Glutamatergic neuron (in vitro differentiated cells): ENCODE measurements at places on chromosomes 13 and 19. TPM values are rescaled to one million over a fixed set of nuclear protein-coding genes. Genes with fewer than 3 reads are reported as not detected.

BRD4 gene
- total RNA-seq: 162 TPM

CEACAM5 gene
- total RNA-seq: not detected

SF3A2 gene
- total RNA-seq: 101 TPM

SHANK1 gene
- total RNA-seq: 19.0 TPM

ZNF45 gene
- 12.1 TPM for total RNA-seq

SIGLEC8 gene
- not detected for total RNA-seq

GPR18 gene
- not detected for total RNA-seq

- no peak within 1 kb of the TSS for H3K27ac ChIP-seq
- H3K4me3 ChIP-seq: peak within 1 kb of the TSS; percentile 59
- peaks cover 15% of the 10 kb centered on the region for H3K27me3 ChIP-seq
- no peaks in the 10 kb centered on the region for H3K4me1 ChIP-seq
- H3K36me3 ChIP-seq: no peaks in the 10 kb centered on the region
Observed at GRCh38 chr19:13102666-13103580, at the start of gene LYL1. Gene LYL1, minus strand, starts transcription at chr19:13102858. Its CDS starts 1,687 bp downstream, at chr19:13101171.

DNA sequence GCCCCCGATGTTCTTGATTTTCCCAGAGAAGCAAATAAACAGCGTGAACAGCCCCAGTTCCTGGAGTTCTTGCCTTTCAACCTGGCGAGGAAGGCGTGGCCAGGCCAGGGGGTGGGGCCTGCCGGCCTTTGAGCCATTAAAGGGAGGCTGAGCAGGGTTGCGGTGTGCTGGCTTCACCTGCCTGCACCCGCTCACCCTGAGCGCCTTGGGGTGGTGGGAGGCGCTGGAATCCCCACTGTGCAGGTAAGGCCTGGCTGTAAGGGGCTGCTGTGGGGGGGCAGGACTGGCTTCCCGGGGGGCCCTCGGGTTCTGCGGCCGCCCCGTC is 2.7 kb upstream of the MISP start:
- H3K27ac ChIP-seq: no peak overlapping the region
- no peak for DNase-seq
- no peaks in the 10 kb centered on the region for H3K36me3 ChIP-seq
- H3K27me3 ChIP-seq: peaks cover 10% of the 10 kb centered on the region
- H3K4me1 ChIP-seq: peaks cover 4% of the 10 kb centered on the region

DNA sequence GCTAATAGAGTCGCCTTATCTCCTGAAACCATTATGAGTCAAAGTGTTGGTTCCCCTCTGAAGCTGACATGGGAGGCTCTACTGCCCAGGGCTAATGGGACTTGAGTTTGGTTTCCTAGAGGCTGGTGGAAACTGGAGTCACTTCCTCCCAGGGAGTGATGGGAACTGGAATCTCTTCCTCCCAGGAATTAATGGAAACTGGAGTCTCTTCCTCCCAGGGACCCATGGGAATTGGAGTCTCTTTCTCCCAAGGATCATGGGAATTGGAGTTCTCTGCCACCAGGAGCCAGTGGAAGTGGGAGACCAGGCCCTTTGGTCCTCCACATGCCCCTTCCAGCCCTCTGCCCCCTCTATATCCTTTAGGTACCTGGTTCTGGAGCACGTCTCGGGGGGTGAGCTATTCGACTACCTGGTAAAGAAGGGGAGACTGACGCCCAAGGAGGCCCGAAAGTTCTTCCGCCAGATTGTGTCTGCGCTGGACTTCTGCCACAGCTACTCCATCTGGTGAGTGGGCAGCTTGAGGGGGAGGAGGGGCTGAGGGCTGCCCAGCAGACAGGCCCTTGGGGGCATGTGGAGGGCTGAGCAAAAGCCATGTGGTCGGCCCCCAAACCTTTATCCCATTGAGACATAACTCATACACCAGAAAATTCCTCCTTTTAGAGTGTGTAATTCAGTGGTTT is 5.5 kb downstream of the BRSK1 start:
- no peaks in the 10 kb centered on the region for H3K36me3 ChIP-seq
- H3K27me3 ChIP-seq: peaks cover 5% of the 10 kb centered on the region
- H3K4me1 ChIP-seq: peaks cover 4% of the 10 kb centered on the region
- H3K27ac ChIP-seq: peak overlapping the region; percentile 50

GRCh38 chr19:16463341-16463990 is 8.3 kb downstream of the EPS15L1 start:
- peak overlapping the region; percentile 89 for H3K27ac ChIP-seq
- peaks cover 60% of the 10 kb centered on the region for H3K4me1 ChIP-seq
- H3K4me3 ChIP-seq: peak overlapping the region; percentile 65
- H3K27me3 ChIP-seq: peaks cover 19% of the 10 kb centered on the region
- H3K36me3 ChIP-seq: peaks cover 4% of the 10 kb centered on the region
- no peak for DNase-seq

GRCh38 chr13:45060062-45060461 is 60.2 kb upstream of the GTF2F2 start:
- no peak overlapping the region for H3K27ac ChIP-seq
- DNase-seq: no peak
- no peaks in the 10 kb centered on the region for H3K4me1 ChIP-seq
- no peak overlapping the region for H3K4me3 ChIP-seq
- no peaks in the 10 kb centered on the region for H3K27me3 ChIP-seq
- H3K36me3 ChIP-seq: no peaks in the 10 kb centered on the region

DNA sequence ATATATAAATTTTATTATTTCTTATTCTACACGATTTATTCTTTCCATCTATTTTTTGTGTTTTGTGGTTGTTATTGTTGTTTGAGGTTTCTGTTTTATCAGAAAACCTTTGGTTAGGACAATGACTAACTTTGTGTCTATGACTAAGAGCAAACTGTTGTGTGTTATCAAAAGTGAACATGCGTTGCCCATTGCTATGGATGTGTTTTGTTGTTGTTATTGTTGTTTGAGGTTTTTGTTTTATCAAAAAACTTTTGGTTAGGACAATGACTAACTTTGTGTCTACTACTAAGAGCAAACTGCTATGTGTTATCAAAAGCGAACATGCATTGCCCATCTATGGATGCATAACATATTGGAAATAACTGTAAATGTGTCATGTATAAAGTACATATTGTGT is 692.3 kb downstream of the SLITRK1 start:
- H3K27ac ChIP-seq: no peak overlapping the region
- no peaks in the 10 kb centered on the region for H3K27me3 ChIP-seq
- DNase-seq: no peak
- no peak overlapping the region for H3K4me3 ChIP-seq
- no peaks in the 10 kb centered on the region for H3K4me1 ChIP-seq

GRCh38 chr19:56097776-56098175 is 23.3 kb downstream of the ZNF787 start:
- no peak for DNase-seq
- H3K27me3 ChIP-seq: peaks cover 8% of the 10 kb centered on the region
- H3K36me3 ChIP-seq: peaks cover 24% of the 10 kb centered on the region
